HAP-1 (cell line): ENCODE measurements at places on chromosomes 4 and X.

DNA sequence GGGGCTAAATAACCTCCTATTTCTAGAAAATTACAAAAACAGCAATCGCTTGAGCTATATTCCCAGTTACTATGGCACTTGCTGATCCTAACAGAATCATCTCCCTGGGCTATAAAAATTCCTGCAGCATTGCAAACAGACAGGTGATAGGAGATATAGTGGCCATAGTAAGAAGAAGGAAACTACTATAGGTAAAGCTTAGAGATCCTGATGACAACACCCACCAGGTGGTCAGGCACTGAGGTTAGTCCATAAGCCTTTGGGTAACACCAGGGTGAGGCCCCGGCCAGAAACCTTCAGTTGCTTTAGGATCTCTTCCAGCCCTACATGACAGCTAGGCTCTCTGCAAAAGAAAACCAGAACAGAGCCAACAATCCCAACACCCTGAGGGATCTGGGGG, 197.9 kb upstream of the PPP1R2C start:
- DNase-seq: no peak

DNA sequence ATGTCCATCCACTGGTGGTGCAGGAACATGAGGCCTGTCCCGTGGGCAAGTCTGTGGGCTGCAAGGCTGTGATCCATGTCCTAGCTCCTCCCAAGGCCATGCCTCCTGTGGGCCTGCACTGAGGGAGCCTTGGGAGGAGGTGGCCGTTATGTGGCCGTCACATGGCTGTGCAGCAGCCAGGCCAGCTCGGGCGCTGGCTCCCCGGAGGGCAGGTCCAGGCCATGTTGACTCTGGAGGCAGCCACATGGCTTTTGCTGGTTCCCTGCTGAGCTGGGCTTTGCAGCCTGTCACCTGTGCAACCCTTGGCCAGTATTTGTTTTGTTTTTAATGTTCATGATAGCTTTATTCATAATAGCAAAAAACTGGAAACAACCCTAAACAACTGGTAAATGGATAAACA, 13.3 kb downstream of the ADRA2C start:
- no peak for DNase-seq

DNA sequence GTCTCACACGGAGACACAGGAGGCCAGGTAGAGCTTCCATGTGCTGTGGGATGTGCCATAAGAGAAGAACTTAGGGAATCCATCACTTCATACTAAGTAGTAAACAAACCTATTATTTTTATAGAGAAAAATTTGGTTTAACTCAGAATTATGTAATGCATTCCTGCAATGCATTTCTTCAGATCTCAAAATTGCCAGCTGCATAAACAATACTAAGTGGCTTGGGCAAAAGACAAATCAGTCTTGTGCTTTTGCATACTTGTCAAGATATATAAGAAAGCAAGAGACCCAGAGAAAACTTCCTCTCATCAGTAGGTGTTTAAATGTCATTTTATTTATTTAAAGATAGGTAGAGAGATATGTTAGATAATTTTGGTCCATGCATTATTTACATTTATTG, 382.1 kb upstream of the CTSO start:
- DNase-seq: no peak

GRCh38 chr4:12697970-12698369, 786.2 kb downstream of the RAB28 start:
- DNase-seq: no peak

- no peak for DNase-seq
These were observed 12.2 kb upstream of the MCF2 start for GRCh38 chrX:139720136-139720535.

GRCh38 chr4:119010909-119011606, 122.4 kb downstream of the SYNPO2 start:
- no peak for DNase-seq

GRCh38 chr4:75717408-75717807, 7.0 kb upstream of the USO1 start:
- DNase-seq: no peak

GRCh38 chrX:120726294-120726693, 96.4 kb upstream of the C1GALT1C1 start:
- DNase-seq: no peak

GRCh38 chrX:133389975-133390374, 25.3 kb downstream of the GPC4 start:
- DNase-seq: no peak

DNA sequence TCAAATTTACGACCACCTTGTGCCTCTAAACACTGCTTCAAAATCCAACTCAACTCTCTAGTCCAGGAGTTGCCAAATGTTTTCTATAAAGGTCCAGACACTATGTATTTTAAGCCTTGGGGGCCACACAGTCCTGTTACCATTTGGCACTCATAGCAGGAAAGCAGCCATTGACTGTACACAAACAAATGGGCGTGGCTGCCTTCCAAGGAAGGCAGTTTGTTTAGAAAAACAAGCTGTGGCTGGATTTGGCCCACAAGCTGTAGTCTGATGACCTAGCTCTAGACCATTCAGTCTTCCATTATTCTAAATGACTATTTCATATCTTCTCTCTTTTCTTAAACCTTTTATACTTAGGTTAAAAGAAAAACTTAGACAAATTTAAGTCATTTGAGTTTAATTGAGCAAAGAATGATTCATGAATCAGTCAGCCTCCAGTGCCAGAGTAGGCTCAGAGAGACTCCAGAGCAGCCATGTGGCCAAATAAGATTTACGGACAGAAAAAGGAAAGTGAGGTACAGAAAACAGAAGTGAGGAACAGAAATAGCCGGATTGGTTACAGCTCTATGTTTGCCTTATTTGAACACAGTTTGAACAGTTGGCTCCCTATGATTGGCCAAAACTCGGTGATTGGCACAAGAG, 825.8 kb upstream of the LCORL start:
- no peak for DNase-seq

- DNase-seq: no peak
These were observed 193.2 kb upstream of the KLF3 start for GRCh38 chr4:38470735-38471262.

- DNase-seq: no peak
These were observed 261.8 kb downstream of the MID1IP1 start for GRCh38 chrX:39063037-39063436.

GRCh38 chrX:78946178-78946931, 1.2 kb downstream of the P2RY10 start:
- DNase-seq: no peak

DNA sequence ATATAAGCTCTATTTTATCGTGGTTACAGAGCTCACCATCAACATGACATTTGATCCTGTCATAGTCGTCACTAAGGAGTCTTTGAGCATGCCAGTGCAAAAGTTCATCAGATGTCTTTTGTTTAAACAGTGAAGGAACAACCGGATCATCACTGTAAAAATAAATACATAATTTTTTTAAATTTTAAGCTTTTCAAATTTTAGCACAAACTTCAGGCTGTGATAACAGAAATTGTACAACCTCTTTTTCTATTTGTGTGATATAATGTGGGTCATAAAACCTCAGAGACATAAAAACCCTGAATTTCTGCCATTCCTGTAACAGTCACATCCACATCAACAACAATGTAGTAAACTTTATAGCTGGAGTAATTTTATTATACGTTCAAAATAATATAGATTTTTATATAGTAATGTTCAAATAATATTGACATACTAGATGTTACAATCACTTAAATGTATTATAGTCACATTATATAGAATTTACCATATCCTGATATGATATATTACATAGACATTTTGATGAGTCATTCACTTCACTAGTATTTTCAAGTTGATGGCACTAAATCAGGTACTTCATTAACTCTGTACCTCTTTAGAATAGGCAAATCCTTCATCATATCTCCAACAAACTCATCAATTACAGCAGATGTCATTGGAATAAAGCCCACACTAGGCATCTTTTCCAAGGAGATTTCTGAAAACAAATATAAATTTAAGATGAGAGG, 47.7 kb downstream of the DDX60L start:
- DNase-seq: no peak

DNA sequence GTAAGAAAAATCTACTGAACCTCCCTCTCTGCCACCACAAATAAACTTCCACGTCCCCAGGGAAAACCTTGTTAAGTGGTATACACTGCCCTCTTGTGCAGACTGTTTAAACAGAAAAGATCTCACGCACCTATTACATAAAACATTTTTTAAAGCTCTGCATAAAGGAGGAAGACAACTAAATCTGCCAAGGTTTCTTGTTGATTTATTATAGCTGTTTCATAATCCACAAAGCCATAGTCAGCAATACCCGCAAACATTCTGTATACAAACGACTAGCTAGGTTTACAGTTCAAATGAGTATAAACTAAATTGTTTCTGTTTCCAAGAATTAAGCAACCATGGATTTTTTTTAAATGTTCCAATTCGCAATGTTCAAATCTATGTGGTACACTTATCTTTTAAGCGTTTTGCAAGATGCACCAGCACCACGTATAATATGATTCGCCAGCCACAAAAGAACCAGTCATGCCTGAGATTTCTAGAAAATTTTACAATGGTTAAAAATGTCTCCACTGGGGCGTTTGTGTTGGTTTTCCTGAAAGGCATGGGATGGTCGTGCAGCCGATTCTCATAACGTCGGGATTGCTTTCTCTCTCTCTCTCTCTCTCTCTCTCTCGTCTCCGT, 164.6 kb downstream of the PRKX start:
- peak; percentile 46 for DNase-seq

DNA sequence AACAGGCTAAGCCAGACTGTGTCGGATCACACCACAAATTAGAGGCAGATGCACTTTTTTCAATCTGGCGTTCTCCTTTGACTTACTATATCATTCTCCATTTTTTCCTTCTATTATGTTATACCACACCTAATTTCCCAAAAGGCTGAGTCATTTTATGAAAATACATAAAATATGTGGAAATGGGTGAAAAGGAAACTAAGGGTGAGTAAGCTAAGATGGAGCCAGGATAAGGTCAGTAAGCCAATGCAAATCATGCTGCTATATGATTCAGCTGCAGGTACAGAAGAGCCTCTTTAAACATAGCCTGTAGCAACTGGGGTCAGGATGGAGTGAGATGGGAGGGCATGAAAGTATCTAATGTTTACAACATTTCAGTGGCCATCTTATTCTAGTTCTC, 94.0 kb upstream of the TEX13A start:
- no peak for DNase-seq

DNA sequence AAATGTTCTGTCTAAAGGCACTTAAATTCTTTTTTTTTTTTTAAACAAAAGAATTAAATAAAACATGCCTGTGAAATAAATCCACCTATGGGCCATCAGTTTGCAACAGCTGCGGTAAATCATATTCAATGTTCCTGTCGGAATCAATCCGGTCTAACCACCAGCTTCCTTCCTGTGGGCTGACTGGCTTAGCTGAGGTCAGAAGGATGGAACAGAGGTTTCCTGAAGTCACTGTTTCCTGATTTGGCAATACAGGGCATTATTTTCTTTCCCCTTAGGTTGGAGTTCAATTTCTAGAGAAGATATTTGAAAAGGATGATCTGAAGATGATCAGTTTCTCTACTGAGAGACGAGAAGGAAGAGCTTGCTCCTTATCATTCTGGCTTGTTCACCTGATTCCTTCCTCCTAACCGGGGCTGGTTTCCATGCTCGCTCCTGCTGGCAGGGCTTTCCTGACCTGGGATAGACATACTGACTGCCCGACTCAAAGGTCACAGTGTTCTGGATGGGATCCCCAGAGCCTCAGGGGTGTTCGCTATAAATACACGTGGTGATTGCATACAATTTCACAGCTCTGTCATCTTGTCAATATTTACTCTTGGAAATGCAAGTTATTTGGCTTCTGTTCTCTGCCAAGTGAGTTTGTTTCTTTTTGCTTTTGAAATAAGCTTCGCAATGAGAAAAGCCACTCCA, 21.7 kb downstream of the PDLIM3 start:
- DNase-seq: no peak

DNA sequence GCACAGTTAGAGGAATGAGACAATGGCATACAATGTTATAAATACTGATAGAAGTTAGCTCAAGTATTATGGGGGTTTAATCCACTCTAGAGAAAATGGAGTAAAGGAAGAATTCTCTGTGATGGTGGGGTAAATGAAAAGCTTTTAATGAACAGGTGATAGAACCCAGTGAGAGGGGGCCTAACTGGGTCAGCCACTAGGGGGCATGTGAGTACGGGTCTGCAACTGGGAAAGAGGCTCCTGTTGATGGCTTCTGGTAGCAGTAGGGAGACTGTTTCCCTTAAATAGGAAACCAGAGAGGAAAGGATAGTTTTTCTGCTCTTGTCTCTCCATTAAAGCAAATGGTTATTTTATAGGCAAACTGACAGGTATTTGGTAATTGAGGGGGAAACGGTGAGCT, 132.8 kb upstream of the GPR101 start:
- DNase-seq: peak; percentile 67

- DNase-seq: no peak
These were observed 5.2 kb downstream of the APBB2 start for GRCh38 chr4:41209187-41209586.

GRCh38 chrX:9396930-9397329, 67.9 kb upstream of the TBL1X start:
- DNase-seq: no peak

- no peak for DNase-seq
These were observed 81.8 kb upstream of the MAGEA4 start for GRCh38 chrX:151830911-151831310.

GRCh38 chrX:47321386-47321785, 49.0 kb upstream of the ZNF157 start:
- no peak for DNase-seq

- no peak for DNase-seq
These were observed 28.7 kb downstream of the EFHC2 start for GRCh38 chrX:44314808-44315207.

- no peak for DNase-seq
These were observed 89.6 kb upstream of the MTM1 start for GRCh38 chrX:150478496-150479492.

- no peak for DNase-seq
These were observed 77.2 kb downstream of the ANKRD50 start for GRCh38 chr4:124635331-124635730.

DNA sequence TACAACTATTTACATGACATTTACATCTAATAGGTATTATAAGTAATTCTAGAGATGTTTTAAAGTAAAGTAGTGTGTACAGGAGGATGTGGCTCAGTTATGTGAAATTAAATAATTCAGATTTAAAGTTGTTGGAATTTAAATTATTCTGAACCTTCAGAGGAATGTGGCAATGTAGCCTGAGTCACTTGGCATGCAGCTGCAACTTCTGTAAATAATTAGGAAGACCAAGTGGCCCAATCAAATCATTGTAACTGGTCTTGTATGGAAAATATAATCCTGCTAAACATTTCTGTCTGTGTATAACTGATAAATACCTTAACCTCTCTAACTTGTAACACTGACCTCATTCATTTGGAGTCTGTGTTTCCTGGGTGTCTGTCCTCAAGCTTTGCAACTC, 828.9 kb downstream of the GLUD2 start:
- DNase-seq: no peak

GRCh38 chr4:155371432-155372043, 5.2 kb downstream of the MAP9 start:
- no peak for DNase-seq

GRCh38 chrX:118740276-118740889, 13.0 kb downstream of the IL13RA1 start:
- no peak for DNase-seq

- DNase-seq: no peak
These were observed 88.6 kb upstream of the FRMPD3 start for GRCh38 chrX:107360788-107361360.

- peak; percentile 77 for DNase-seq
These were observed 13.9 kb upstream of the PPEF2 start for GRCh38 chr4:75916091-75916661.
